NB4 (cell line): ENCODE measurements at places on chromosomes 12 and 14.
A peak's percentile ranks its signal among the peaks of the same experiment; 100 is the strongest.

DNA sequence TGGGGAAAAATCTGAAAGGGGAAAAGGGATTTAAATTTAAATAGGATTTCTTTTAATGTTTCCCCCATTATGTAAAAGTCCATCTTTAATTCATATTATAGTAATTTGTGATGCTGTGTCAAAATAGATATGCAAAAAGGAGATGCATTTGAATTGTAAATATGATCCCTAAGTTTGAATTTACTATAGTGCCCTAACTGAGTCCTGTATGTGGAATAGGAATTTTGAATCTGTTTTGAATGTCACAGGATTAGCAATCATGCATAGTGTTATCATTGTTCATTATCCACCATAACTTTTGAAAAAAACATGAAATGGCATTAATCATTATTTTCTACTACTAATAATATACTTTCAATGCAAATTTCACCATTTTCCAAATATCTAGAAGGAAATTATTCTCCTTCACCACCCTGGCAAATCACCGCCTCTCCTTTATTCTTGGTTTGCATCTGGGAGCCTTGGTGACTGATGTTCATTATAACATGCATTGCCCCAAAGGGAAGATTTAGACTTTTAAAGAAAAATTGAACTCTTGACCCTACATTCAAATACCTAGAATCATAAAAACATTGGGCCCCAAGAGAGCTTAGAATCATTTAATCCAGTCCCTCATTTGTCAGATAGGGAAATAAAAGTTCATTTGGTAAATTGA, 341.5 kb upstream of the TMPO start:
- DNase-seq = no peak

DNA sequence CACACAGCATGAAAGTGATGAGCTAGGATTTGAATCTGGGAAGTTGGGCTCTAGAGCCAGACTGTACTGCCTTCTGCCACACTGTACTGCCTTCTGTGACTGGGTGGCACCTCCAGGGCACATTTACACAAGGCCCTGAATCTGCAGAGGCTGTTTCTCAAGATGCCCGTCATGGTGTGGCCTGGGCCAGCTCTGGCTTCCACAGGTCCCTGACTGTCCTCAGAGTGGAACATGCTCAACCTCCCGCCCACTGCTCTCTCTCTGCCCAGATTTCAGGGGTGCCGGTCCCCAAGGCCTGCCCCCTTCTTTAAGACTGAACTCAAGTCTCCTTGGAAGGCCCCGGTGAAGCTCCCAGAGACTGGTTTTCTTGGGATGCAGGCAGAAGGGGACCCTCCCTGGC, 50.2 kb downstream of the C14orf132 start:
- no peak for DNase-seq

DNA sequence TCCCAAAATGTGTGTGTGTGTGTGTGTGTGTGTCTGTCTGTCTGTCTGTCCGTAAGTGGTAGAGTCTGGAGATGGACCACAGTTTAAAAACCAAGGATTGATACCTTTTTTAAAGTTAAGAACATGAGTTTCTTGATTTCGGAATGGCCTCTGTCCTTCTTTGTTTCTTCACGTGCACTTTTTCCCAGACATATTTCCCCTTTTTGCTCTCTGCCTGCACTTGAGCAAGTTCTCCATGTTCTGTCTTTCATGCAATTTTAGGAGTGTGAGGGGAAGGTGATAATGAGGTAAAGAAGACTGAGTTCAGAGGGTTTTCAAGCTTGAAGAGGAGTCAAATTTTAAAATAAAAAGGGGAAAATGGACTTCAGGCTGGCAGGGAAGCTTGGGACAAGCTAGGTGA, 12.7 kb downstream of the OLR1 start:
- peak; percentile 50 for DNase-seq

DNA sequence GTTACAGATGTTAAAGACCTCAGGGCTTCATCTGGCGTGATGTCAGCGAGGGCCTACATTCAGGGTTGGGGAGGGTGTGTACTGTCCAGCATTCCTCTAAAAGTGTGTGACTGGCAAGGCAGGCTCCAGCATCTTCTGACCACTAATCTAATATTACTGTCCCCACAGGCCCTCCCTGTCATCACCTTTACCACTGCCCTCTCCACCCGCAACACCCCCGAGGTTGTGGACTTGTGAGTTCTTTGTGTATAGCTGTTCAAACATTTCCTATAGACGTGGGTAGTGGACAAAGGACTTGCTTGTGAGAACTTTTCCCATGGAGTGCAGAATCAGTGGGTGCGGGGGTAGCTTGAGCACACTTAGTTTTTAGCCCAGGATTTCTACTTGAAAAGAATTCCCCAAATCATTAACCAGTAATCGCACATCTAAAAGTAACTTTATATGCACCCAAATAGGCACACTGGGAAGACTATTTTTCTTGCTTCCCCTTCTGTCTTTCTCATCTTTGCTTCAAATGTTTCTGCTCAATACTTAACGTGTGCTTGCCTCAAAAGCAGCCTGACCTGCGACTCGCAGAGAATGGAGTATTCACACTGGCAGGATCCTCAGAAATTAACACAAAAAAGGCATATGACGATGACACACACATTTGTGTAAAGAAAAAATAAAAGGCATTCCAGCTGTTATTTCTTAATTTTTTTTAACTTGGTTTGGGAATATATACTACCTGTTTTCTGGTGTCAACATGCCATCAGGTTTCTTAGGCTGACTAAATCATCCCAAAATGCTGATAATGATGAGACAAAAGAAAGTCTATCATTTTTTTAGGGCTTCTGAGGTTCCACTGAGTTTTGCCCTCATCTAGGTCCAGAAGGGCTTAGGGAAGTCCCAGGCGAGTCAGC, 158.4 kb upstream of the HIF1A start:
- no peak for DNase-seq

- DNase-seq = no peak
Observed at GRCh38 chr12:31952418-31952817, 6.8 kb upstream of the RESF1 start.

GRCh38 chr12:59859171-59859510, 263.3 kb downstream of the SLC16A7 start:
- no peak for DNase-seq

DNA sequence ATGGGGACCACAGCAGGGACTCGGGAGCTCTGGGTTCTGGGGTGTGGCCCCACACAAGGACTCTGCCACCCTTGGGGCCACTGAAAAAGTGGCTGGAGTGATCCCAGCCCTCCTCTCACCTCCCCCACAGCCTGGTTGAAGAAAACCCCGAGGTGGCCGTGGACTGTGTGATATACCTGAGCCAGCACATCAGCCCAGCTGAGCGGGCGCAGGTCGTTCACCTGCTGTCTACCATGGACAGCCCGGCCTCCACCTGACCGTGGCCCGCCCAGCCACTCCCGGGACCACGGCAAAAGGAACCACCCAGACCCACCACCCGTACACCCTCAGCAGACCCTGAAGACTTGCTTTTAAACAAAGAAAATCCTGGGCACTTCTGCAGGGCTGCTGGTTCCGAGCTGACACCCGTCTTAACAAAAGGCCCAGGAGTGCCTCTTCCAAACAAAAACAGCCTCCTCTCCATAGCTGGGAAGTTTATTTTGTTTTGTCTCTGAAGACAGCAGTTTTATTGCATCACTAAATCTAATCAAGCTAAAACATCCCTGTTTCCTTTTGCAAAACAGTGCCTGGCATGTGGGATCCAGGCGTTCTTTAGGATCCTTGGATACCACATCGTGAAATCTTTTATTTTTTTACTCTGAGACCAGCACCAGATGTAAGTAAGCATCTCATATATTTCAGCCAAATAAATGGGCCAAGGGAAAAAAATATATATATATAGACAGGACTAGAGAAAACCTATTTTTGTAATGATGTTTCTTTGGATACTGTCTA, 42.8 kb downstream of the FOXN4 start:
- DNase-seq = no peak

DNA sequence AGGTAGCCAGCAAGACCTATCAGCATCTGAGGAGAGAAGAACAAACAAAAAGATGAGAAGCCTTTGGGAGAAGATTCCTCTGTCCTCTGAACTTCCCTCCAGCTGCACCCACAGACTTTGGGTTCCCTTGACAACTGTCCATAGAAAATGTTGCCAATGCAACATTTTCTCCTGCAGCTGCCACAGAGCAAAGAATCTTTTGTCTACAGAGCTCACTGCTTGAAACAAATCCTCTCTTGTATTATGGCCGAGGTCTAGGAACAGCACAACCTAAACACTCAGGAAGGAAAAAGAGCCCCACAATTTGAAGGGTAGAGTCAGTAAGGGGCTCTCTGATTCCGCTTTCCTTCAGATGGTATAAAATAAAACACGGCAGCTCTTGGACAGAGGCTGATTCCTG, 14.3 kb downstream of the POMT2 start:
- no peak for DNase-seq
